ENCODE measurements at places on chromosomes 7 and 10. TPM values are rescaled to one million over a fixed set of nuclear protein-coding genes. Genes with fewer than 3 reads are reported as not detected.

Gene PLA2G12B
- polyA plus RNA-seq: 6.7 TPM

Gene PRSS2
- polyA plus RNA-seq: not detected

Gene STN1
- 29.1 TPM for polyA plus RNA-seq

Gene LRRC18
- polyA plus RNA-seq: 0.22 TPM

Gene RADIL
- 1.3 TPM for polyA plus RNA-seq

Gene GDF2
- not detected for polyA plus RNA-seq

Gene FGFBP3
- 2.0 TPM for polyA plus RNA-seq

Gene UBE3C
- 39.7 TPM for polyA plus RNA-seq

Gene MMD2
- polyA plus RNA-seq: not detected

Gene HOXA2
- 7.1 TPM for polyA plus RNA-seq
